Activated CD4-positive, alpha-beta T cell treated with anti-CD3 and anti-CD28 coated beads, Interleukin-2, amount 50 U/mL, for 1 hour (primary cell): ENCODE measurements at places on chromosomes 7 and 10.

DNA sequence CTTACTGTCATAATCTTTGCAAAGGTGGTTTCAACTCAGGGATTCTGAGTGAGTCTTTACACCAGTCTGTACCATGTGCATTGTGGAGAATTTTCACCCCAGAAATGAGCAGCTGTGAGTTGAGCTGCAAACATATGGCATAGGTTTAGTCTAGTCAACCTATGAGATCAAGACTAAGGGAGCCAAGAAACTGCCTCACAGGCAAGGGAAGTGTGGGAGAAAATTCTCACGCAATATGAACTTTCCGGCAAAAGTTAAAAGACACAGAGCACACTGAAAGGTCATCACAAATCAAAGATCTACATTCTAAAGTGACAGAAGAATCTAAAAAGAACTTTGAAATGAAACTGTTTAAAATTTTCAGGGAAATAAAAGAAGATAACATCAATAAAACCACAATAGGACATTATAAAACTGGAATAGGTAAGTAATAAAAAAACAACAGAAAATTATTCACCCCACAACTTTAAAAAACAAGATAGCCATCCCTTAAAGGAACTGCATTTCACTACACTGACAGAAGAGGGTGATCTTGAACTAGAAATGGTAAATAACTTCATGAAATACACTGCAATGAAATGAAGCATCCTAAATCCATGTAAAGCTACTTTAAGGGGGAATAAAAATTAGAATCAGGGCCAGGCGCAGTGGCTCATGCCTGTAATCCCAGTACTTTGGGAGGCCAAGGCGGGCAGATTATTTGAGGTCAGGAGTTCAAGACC, 63.5 kb downstream of the LGI1 start:
- DNase-seq: no peak

- DNase-seq: no peak
Measured at GRCh38 chr10:132632851-132633684, 95.5 kb downstream of the INPP5A start.

GRCh38 chr7:33742999-33743587, 162.2 kb upstream of the BMPER start:
- DNase-seq: no peak

DNA sequence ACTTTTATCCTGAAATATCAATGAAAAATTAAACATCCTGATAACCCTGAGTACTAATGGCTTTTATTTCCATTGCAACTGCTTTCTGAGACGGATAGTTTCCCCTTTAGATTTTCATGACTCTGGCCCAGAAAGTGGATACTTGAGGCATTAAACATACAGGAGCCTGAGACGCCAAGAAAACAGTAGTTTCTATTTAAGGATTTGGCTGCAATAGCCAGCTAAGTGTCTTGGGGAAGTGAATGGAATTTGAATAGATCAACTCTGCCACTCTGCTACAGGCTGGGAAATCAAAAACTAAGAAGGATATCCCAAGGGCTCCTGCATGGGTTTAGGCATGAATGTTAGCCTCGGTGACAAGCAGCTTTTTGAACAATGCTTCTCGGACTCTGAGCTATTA, 24.7 kb upstream of the GPAM start:
- DNase-seq: no peak

DNA sequence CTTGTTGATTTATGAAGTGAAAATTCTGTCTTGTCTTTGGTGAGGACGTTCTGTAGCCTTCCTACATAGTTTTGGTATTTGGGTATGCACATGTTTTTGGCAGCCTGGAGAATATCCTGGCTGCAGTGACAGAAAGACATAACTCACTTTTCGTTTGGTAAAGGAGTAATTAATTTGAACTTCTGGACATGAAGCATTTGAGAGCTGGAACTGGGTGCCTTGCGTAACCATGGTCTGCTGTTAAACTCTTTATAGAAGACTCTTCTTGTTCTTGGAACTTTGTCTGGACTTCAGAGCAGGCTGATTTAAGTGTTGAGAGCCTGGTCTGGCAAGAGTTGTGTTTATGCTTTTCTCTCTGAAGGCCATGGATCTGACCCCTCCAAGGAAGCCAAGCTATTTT, 231.3 kb downstream of the LRMDA start:
- no peak for DNase-seq

DNA sequence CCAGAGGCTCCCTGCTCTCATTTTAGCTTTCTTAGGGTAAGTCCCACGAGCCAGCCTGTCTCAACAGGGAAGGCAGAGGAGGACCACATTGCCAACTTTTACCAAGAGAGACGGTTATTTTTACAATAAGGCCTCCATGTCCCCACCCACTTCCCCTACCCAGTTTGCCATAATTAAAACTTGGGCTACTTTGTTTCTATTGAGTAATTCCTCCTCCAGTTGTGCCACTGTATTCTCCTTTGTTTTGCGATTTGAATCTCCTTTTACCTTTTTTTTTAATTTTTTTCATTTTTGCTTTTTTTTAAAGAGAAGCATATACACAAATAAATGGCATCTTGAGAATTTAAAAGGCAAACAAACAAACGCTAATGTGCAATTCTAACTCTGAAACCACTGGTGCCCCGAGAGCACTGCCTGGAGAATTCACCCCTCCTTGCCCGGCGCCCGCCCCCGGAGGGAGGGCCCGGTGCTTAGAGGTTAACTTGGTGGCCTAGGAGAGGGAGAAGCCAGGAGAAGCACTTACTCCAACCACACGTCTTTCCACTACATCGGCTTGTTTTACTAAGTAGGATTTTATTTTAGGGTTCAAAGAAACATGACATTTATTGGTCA, 282.3 kb downstream of the USP6NL start:
- no peak for DNase-seq

- DNase-seq: no peak
Measured at GRCh38 chr10:121168545-121169216, 317.5 kb downstream of the WDR11 start.

- DNase-seq: no peak
Measured at GRCh38 chr10:48701139-48701901, 16.6 kb downstream of the WDFY4 start.

- DNase-seq: no peak
Measured at GRCh38 chr10:95572131-95572820, 11.1 kb upstream of the SORBS1 start.

DNA sequence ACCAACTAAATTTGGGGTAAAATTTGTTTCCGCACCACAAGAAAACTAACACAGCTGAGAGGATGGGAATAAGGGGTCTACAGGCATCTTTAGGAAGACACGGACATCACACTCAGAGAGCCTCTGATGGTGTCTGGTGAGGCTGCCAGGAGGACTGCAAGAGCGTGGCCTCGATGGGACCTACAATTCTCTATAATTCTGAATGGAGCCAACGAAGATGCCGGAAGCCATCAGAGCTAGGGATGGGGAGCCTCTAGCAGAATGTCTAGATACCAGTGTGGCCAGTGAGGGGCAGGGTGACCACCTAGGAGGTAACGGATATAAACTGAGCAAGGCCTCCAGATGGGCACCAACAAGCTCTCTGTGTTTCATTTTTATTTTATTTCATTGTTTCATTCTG, 7.5 kb downstream of the GRID1 start:
- no peak for DNase-seq

GRCh38 chr7:31688996-31689395, 2.0 kb downstream of the PPP1R17 start:
- DNase-seq: no peak

DNA sequence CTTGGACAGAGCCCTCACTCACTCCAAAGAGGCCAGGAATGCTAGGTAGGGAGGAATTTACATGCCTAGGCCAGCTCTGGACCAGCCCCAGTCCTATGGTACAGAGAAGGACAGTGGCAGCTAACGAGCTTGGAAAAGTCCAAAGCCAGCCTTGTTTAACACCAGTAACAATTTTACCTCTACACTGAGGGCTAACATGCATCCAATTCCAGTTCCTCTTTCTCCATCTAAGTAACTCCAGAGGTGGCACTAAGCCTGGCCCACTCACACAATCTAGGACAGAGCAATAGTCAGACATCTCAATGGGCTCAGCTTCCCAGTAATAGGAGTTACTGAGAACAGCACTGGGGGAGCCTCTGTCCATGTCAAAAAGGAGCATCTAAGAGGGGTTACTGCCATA, 5.7 kb upstream of the LCOR start:
- DNase-seq: no peak

DNA sequence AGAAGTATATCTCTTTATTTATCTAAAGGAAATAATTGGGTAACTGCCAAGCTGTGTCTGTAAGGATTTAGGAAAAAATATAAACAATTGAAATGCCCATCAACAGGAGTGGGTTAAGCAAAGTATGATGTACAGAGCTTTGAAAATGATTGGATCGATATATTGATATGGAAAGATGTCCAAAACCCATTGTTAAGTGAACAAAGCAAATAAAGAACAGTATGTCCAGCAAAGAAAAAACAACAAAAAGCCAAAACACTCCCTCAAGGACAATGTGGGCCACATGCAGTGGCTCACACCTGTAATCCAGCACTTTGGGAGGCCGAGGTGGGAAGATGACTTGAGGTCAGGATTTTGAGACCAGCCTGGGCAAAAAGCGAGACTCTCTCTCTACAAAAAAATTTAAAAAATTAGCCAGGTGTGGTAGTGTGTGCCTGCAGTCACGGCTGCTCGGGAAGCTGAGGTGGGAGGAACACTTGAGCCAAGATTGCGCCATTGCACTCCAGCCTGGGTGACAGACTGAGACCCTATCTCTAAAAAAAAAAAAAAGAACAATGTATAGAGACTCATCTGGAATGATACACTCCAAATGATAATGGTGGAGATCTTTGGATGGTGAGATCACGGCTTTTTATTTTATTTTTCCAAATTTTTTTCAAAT, 37.9 kb downstream of the XRCC2 start:
- no peak for DNase-seq

- DNase-seq: no peak
Measured at GRCh38 chr7:1602386-1602785, 32.6 kb upstream of the PSMG3 start.

DNA sequence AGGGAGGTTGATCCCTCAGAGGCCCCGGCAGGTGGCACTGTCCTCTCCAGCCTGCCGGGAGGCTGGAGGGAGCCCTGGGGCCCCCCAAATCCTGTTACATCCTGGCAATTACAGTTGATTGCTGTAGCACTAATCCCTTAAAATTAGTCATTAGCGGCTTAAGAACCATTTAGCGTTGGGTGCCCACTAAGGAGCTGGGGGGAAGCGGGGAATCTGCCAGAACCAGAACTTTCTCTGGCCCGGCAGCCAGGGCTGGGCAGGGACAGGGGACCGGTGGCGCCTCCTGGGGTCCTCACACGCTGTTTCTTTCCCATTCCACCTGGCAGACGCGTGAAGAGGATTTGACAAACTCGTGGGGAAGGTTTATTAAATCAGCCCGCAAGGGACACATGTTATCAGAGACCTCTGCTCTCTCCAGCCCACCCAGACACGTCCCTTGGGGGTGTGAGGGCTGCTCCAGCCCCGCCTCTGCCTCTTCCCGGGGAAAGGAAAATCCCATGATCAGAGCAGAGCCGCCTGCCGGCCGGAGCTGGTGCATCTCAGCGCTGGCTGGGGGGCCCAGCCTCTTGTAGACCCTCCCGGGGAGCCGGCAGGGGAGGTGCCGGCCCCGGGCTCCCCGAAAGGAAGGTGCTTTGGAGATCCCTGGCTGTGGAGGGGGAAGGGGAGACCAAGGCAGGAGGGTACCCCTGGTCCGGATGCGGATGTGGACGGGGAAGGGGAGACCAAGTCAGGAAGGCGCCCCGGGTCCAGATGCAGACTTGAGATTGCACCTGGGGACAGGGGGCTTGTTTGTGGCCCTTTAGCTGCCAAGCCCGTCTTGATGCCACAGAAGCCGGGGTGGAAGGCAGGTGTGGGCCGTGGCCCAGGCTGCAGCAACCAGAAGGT, 142.7 kb downstream of the ELFN1 start:
- no peak for DNase-seq

DNA sequence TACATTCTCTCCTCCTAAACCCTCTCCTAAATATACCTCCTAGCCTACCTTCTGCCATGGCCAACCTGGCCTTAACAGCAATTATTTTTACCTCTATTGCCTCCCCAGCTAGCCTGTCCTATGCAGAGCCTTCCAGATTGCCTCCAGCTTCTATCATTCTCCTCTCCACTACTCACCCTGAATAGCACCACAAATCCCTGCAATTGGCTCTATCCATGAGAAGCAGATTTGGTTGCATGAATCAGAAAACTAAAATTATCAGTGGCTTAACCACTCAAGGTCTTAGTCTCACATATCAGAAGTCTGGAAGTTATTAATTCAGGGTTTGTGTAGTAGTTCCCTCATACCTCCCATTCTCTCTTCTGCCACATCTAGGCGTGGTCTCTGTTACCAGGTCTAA, 120.3 kb upstream of the CACUL1 start:
- DNase-seq: no peak

- no peak for DNase-seq
Measured at GRCh38 chr7:30995536-30995935, 31.8 kb downstream of the GHRHR start.

DNA sequence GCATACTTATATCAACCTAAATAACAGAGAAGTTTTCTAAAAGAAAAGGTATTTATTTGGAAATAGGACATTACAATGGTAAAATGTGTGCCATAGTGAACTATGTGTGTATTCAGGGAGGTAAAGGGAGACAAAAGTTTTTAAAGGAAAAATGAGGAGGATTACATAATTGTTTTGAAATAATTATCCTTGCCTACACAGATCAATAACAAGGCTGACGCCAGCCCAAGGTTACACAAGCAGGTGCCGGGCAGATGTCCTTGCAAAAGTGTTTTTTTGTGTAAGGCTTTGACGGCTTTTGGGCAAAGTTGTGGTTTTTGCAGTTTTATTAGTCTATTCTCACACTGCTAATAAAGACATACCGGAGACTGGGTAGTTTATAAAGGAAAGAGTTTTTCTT, 22.7 kb upstream of the SLC35B4 start:
- DNase-seq: no peak

DNA sequence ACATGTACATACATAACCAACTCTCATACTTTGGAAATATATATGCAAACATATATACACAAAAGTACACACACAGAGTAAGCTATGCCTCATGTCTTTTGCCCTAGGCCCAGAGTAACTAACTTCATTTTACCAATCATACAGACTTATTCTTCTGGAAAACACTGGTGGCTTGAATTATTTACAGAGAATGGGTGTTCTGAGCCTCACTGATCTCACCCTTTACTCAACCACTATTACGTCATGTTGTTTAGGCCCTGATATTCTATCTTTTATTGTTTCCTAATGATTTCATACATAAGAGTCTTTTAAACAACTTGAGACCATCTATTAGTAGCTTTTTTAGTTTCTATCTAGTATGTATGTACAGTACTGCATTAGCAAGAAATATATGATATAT, 43.0 kb downstream of the ANK3 start:
- no peak for DNase-seq

- DNase-seq: no peak
Measured at GRCh38 chr7:2964208-2964607, 79.5 kb downstream of the CARD11 start.

GRCh38 chr10:10067644-10068043, 950.0 kb upstream of the CELF2 start:
- no peak for DNase-seq
